ENCODE measurements at places on chromosomes 1 and 21.

DNA sequence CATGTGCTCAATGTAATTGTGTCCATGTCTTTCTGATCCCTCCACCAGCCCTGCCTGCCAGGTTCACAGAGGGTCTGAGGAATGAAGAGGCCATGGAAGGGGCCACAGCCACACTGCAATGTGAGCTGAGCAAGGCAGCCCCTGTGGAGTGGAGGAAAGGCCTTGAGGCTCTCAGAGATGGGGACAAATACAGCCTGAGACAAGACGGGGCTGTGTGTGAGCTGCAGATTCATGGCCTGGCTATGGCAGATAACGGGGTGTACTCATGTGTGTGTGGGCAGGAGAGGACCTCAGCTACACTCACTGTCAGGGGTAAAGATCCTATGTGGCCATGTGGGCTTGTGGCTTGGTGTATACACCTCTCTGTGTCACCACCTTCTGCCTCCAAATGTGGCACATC lies 91.4 kb downstream of the OBSCN start:
- no peak for DNase-seq

- DNase-seq = peak; percentile 44
Observed at GRCh38 chr1:92291372-92291999, 7.3 kb downstream of the GLMN start.

- DNase-seq = peak; percentile 52
Observed at GRCh38 chr1:203465948-203466347, 9.7 kb upstream of the PRELP start.

- no peak for DNase-seq
Observed at GRCh38 chr1:58123051-58123450, 423.5 kb downstream of the OMA1 start.

DNA sequence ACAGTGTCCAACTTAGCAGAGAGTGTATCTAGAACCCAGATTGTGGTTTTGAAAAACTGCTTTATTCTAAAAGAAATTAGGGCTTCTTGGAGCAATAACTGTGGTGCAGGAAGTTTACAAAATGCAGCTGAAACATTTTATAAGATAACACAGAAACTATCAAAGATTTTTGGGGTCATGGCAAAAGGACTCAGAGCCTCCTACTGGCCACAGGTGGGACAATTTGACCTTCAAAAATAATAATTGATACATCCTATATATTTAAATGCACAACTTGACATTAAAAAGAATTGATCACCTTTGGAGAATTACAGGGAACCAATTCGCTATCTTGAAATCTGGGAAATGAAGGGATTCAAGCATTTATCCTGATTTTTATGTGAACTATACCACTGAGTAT lies 235.2 kb downstream of the RPS6KC1 start:
- DNase-seq = no peak

GRCh38 chr1:6456800-6457466 lies 9.0 kb downstream of the TNFRSF25 start:
- DNase-seq = no peak

- DNase-seq = no peak
Observed at GRCh38 chr1:147726168-147726567, 34.2 kb downstream of the GJA5 start.

GRCh38 chr1:184449916-184450315 lies 63.1 kb downstream of the C1orf21 start:
- DNase-seq = no peak

- peak; percentile 45 for DNase-seq
Observed at GRCh38 chr1:31483012-31483946, 70.3 kb downstream of the SERINC2 start.

GRCh38 chr1:28512058-28512611 lies 6.3 kb downstream of the RCC1 start:
- no peak for DNase-seq

GRCh38 chr21:42120101-42120902 lies 49.2 kb downstream of the UMODL1 start:
- no peak for DNase-seq

GRCh38 chr1:60277269-60277668 lies 203.7 kb upstream of the C1orf87 start:
- DNase-seq = no peak

- no peak for DNase-seq
Observed at GRCh38 chr1:48756683-48757316, 19.9 kb downstream of the BEND5 start.

GRCh38 chr1:77473690-77474089 lies 191.9 kb downstream of the AK5 start:
- DNase-seq = no peak

DNA sequence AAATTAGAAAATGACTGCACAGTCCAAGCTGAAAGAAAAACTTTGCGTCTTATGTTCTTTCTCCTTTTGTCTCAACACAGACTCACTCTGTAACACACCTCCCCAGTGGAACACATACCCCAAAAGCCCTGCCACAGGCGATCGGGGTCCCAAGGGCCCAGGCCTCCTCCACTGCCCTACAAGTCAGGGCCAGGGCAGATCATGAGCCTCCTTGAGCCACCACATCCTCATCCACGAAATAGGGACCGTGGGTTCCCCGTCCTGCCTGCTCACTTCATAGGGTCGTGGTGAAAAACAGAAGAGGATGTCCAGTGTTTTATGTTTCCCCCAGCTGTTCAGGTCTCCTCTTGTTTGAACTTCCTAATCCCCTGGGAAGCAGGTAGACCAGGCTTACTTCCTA lies 116.7 kb downstream of the KCNN3 start:
- no peak for DNase-seq

DNA sequence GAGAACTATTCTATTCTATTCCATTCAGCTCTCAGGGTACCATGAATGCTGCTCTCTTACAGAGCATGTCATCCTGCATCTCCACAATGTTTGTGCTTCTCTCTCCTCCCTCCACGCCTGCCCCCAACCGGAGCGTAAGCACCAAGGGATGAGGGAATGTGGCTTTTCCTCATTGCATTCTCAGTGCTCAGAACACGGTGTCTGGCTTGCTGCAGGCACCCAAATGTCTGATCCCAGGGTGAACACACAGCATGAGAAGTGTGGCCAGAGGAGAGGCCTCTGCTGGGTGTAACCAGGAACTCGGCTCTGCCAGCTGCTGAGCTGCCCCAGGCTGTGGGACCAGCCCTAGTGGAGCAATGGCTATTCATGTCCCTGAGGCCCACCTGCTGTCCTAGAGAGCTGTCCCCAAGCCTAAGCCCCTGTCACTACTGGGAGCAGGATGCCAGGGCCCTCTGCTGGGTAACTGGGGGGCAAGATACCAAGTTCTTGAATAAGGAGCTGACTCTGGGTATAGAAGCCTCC lies 38.3 kb downstream of the OLFML2B start:
- DNase-seq = no peak

DNA sequence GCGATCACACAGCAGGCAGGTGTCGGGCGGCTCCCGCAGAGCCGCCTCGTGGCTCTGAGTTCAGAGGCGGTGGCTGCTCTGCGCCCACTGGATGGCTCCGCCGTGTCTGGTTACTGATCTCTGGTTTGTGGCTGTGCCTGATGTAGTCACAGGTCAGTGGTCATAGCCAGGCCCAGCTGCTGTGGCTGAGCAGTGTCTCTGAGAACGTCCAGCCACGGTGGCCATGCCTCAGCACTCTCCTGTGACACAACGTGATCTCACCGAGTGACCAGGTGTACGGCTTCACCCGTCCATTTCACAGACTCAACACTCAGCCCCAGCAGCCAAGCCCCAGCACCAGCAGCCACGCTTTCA lies 61.2 kb downstream of the KCNN3 start:
- DNase-seq = no peak

DNA sequence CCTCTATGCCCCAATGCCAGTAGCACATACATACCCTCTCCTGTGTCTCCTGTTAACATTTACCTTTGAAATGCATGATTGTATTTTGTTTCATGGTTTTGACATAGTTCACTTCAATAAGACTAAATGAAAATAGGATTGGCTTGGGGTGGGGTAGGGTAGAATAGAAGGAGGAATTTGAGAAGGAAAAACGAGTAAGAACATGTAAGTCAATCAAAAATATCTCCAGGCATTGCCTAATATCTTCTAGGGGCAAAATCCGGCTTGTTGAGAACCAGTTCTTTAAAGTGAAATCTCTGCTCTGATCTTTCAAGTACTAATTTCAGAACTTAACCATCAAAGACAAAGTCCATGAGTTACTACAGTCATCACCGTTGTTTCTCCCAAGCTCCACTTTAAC lies 31.8 kb upstream of the RGS2 start:
- DNase-seq = no peak

DNA sequence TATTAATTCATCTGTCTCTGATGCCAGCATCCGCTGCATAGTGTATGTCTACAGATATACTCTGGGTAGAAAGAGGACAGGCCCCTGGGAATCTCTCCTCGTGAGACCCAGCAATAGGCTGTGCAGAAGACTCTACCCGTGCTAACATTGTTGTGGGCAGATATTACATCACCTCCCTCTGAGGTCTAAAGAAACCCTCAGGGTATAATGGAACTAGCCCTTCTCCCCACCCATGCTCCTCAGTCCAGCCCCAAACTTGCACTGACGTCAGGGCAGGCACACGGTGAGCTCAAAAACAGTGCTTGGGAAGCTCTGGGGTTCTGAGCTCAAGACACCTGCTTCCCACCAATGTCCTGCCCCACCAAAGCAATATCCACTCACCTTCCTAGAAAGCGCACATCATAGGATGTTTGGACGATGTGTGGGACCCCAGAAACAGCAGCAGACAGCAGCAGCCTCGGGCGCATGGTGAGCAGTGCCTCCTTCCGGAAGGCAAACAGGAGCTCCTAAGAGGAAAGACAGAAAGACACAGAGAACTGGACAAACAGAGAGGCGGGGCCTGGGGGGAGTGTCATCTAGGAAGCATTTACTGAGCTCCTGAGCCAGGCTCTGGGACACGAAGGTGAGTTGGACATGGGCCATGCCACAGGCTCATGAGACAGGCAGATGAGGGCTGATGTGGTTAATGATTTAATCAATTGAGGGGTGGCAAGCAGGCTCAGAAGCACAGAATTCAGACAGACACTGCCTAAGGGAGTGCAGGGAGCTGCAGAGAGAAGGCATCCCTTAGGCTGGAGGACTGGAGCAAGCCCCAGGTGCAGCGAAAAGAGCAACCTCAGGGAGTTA lies 4.8 kb downstream of the OVGP1 start:
- no peak for DNase-seq

DNA sequence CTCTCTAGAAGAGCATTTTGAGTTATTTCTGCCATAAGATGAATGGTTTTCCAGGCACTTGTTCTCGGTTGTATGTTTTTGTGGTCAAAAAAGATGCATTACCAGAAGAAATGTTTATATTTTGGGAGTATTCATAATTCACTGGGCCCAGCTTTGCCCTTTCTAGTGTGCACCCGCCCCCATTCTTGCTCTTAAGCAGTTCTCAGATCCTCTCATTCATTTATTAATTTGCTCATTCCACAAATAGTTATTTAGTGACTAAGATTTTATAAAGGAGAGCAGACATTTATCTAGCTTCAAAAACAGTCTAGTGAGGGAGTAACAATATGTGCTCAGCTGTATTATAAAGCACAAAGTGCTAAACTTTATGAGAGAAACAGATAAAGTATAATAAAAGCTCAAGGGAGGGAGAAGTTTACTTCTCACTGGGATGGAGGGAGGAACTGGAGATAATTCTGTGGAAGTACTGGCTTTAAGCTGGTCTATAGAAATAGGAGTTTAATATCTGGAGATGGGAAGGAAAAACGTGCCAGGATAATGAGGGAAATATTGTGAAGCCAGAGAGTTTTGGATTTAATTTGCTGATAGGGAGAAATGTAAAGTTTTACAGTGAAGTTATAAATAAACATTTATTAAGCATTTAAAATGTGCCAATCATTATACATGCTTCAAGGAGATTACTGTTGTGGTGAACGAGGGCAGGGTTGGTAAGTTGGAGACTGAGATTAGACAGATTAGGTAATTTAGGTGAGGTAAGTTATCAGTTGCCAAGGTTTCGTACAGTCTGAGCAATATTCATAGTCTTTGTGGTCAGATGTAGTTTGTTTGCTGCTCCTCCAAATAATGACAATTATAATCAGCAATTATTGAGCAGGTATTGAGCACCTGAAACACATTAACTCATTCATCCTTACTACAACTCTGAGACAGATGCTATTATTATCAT lies 9.1 kb upstream of the MACF1 start:
- DNase-seq = no peak

DNA sequence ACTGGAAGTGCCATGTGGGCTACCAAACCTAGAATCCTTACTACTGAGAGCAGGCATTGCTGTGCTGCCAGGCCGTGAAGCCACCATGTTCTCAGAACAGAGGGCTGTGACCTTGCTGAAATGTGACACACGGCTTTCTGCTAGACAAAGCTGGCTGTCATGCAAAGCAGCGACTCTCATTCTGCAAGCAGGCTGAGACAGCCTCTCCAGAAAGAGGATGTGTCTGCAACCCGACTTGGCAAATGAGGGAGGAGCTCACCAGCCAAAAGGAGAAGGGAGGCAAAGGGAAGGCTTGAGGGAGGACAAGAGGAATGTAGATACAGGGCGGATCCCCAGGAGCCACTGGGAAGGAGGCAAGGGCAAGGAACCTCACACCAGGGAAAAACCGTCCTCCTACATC lies 85.7 kb upstream of the KRTAP19-8 start:
- no peak for DNase-seq

DNA sequence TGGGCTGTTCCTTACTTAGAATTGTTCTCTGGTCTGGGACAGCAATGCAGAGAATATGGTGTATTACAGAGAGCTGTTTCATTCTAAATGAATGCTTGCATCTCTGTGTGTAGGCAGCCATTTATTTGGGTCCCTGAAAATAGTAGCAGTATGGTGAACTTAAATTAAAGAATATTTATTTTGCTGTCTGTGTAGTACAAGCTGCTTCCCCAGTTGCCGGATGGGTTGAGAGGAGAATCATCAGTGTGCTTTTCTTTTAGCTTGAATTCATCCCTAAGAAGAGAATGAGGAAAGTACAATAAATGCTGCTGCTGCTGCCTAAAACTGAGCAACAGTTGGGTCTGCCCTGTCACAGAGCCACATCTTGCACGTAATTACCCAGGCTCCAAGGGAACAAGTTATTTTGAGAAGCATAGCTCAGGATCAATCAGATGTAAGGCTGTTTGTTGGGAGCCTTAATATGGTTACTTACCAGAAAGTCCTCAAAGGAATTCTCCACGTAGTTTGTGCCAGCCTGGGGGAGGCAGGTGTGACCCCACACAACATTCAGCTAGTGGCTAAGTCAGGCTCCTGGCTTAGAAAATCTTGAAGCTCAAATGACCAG lies 16.6 kb downstream of the ACTN2 start:
- peak; percentile 44 for DNase-seq

DNA sequence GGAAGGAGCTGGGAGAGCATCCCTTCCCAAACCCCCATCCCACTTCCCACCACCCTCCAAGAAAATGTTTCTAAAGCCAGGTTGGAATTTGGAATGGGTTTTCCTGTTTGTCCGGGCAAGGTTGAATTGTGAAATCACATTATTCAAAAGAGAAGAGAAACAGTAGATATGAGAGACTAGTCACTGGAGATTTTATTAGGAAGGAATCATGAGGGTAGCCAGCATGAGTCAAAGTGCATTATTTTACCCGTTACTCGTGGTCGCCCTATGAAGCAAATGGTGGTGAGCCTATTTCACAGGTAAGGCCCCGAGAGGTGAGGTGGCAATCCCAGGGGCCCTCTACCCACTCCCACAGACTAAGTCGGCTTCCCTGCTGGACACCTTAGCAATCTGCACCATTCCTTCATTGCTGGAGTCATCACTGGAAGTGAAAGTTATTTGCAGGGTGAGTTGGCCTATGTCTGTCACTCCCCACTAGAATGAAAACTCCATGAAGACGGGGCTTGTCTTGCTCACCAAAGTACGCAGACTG lies 52.8 kb downstream of the TOMM20 start:
- DNase-seq = no peak
